Articular chondrocyte of knee joint (primary cell): ENCODE measurements at places on chromosomes 16 and 17. TPM values are rescaled to one million over a fixed set of nuclear protein-coding genes. Genes with fewer than 3 reads are reported as not detected.

TGFB1I1 gene
- 46.3 and 54.0 TPM in 2 replicates for total RNA-seq

INCA1 gene
- 0.22 and 0.39 TPM in 2 replicates for total RNA-seq

CLDN7 gene
- total RNA-seq: 2.4 and 2.7 TPM in 2 replicates

PYY gene
- 0.11 and 0.13 TPM in 2 replicates for total RNA-seq

C17orf107 gene
- 2.3 and 2.5 TPM in 2 replicates for total RNA-seq

KREMEN2 gene
- total RNA-seq: not detected in 2 replicates

TEX14 gene
- total RNA-seq: under 0.01 TPM in 1 of 2 replicates, not detected in the other
